ENCODE measurements at places on chromosomes 11 and 22.

DNA sequence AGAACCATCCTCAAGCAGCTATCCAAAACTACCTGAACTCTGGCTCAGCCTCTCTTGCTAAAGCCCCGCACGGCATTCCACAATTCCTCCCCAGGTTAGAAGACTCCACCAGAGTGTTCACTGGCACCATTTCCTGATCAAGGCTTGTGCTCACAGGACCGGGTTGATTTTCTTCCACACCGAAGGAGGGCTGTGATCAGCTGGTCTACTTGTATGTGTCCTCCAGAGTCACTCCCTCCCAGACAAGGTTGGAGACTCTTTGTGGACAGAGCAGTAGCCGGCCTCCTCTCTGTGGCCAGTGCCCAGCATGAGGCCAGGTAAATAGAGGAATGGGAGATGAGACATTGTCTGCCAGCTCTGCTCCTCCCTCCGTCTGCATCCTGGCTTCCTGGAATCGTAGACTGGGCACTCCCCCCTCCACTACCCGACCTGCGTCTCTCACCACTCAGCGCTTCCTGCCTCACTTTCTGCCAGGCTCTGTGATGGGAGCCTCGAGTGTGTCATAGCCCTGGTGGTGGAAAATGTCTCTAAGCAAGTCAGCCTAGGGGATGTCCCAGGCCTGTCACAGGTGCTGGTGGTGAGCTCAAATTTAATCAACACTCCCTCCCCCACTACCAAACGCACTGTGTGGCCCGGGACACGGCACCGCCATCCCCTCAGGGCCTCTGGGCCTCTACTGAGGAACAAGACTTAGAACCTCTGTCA is 12.5 kb upstream of the TMPRSS6 start:
- H3K4me1 ChIP-seq = no peaks in the 10 kb centered on the region
- peak; percentile 68 for DNase-seq
- peaks cover 23% of the 10 kb centered on the region for H3K27me3 ChIP-seq
- no peak overlapping the region for H3K27ac ChIP-seq
- no peaks in the 10 kb centered on the region for H3K36me3 ChIP-seq
- no peak overlapping the region for H3K4me3 ChIP-seq

DNA sequence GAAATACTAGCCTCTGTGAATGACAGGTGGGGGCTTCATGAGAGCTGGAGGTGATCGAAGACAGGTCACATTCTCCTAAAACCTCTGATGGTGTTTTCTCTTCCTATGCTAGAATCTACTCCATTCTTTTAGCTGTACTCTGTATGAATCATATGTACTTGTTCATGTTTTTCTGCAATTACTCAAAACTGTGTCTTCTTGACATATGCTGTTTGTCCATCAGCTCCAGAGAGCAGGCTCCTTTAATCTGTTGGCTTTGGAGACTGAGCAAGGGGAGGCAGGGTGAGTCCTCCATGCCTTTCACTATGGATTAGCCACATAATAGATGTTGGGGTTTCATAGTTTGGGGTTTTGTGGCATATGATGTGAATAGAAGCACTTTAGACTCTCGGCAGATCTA is 598.8 kb downstream of the NTM start:
- no peak for DNase-seq
- no peak overlapping the region for H3K4me3 ChIP-seq

GRCh38 chr11:9754010-9754471 is 90.2 kb downstream of the SWAP70 start:
- peak; percentile 49 for DNase-seq
- peaks cover 50% of the 10 kb centered on the region for H3K4me1 ChIP-seq
- H3K4me3 ChIP-seq = no peak overlapping the region
- peaks cover 18% of the 10 kb centered on the region for H3K36me3 ChIP-seq
- H3K27ac ChIP-seq = peak overlapping the region; percentile 87
- H3K27me3 ChIP-seq = no peaks in the 10 kb centered on the region

DNA sequence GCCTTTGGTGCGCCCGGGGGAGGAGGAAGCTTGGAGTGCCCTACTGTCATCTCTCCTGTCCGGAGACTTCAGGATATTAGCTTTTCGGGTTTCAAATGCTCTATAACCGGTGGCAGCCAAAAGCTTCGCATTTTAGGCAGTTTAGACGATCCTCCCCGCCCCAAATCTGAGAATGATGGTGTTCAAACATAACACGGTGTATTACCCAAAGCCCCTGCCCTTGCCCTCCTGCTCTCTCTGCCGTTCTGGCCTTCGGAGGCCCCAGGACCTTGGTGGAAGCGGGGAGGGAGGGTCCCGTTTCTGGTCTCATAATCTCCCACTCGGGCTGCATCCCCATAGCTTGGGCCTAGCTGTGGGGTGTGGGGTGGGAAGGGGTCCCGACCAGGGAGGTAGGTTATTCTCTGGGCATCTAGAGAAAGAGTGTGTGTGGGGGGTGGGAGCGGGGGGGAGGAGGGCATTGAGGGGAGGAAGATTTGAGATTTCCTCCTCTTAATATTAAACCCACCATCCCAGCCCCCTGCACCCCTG is 2.3 kb downstream of the PKNOX2 start:
- no peak overlapping the region for H3K27ac ChIP-seq
- H3K4me1 ChIP-seq = no peaks in the 10 kb centered on the region
- H3K27me3 ChIP-seq = peaks cover 3% of the 10 kb centered on the region
- no peaks in the 10 kb centered on the region for H3K36me3 ChIP-seq
- no peak for DNase-seq

GRCh38 chr11:49303080-49303479 is 94.7 kb upstream of the FOLH1 start:
- no peak overlapping the region for H3K4me3 ChIP-seq
- no peaks in the 10 kb centered on the region for H3K27me3 ChIP-seq
- H3K27ac ChIP-seq = no peak overlapping the region
- no peaks in the 10 kb centered on the region for H3K36me3 ChIP-seq
- no peaks in the 10 kb centered on the region for H3K4me1 ChIP-seq
